ENCODE measurements at places on chromosomes 1 and 21. TPM values are rescaled to one million over a fixed set of nuclear protein-coding genes. Genes with fewer than 3 reads are reported as not detected.

GRCh38 chr1:100292711-100293110 lies 26.7 kb downstream of the RTCA start:
- no peak for DNase-seq

DNA sequence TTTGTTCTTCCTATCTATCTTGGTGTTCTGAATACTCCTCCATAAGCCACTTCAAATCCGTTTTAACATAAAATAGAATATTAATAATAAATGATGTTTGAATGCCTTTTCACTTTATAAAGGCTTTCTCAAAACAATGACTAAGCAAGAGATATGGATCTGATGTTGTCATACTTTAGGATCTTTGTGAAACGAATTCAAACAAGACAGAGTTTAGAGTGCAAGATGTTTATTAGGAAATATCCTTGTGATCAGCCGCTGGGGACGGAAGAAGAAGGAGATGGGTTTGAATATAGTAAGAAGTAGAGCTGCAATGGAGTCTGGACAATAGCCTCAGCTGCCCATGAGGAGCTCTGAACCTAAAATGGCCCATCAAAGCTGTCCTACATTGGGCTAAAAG lies 351.8 kb downstream of the NEGR1 start:
- DNase-seq: no peak

Gene HPDL
- 0.79 TPM for total RNA-seq

- no peak for DNase-seq
Measured at GRCh38 chr21:45150638-45151131, 76.3 kb downstream of the ADARB1 start.

DNA sequence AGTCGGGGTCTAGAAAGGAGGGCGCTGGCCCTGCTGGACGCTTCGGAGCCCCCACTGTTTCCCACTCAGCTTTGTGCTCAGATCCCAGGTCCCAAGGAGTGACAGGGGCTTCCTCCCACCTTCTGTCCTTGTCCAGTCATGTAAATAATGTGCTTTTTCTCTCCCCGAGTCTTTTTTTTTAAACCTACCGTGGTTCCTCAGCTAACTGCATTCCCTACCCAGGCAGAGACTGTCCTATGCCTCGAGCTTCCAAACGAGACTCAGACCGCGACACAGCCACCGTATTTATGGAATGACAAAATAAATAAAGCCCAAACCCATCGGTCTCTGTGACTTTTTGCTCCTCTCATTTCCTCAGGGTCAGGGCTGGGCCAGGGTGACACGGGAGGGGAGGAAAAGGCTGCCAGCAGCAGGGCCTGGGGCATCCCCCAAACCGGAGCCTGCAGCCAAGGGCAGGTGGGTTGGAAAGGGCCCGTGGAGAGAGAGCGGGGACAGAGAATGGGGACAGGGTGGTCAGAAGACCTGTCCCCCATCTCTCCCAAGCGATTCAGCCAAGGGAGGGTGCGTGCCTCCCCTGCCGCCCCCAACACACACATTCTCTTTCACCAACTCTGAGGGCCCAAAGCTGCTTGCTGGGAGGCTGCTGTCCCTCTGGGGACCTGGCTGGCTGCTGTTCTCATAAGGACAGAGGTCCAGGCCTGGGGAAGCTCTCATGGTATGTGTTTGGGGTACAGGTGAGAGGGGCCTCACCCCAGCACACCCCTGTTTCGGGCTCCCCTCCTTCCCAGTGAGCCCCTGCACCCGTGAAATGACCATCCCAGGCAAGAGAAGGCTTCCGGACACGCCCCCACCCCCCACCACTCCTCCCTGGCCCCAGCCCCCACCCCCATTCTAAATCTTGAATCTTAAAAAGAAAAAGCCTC lies 55.4 kb downstream of the KCNAB2 start:
- no peak for DNase-seq

Gene ABCA4
- total RNA-seq: not detected

Gene NTNG1
- 3.7 TPM for total RNA-seq

Gene BSND
- total RNA-seq: not detected

Gene PADI1
- total RNA-seq: not detected

- no peak for DNase-seq
Measured at GRCh38 chr1:235331401-235331800, 3.0 kb downstream of the GGPS1 start.

- DNase-seq: peak; percentile 93
Measured at GRCh38 chr1:26692793-26693490, 2.9 kb upstream of the ARID1A start.

GRCh38 chr1:8340448-8340847 lies 22.5 kb downstream of the SLC45A1 start:
- DNase-seq: no peak

- DNase-seq: no peak
Measured at GRCh38 chr1:19812875-19813642, 2.0 kb downstream of the RNF186 start.

DNA sequence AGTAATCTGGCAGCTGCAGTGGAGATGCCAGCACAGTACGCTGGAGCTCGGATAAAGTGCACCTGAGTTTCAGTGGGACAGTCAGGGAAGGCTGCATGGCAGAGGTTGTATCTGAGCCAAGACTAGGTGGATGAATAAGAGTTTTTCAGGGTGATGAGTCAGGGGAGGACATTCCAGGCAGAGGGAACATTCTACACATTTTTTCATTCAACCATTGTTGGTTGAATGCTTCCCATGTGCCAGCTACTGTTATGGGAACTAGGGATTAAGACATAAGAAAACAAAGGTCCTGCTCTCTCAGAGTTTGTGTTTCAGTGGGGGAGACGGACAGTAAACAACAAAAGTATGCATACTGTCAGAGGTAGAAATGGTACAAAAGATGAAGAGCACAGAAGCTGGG lies 5.2 kb downstream of the LEPR start:
- DNase-seq: no peak

- DNase-seq: no peak
Measured at GRCh38 chr21:46000731-46001641, 19.4 kb downstream of the COL6A1 start.

DNA sequence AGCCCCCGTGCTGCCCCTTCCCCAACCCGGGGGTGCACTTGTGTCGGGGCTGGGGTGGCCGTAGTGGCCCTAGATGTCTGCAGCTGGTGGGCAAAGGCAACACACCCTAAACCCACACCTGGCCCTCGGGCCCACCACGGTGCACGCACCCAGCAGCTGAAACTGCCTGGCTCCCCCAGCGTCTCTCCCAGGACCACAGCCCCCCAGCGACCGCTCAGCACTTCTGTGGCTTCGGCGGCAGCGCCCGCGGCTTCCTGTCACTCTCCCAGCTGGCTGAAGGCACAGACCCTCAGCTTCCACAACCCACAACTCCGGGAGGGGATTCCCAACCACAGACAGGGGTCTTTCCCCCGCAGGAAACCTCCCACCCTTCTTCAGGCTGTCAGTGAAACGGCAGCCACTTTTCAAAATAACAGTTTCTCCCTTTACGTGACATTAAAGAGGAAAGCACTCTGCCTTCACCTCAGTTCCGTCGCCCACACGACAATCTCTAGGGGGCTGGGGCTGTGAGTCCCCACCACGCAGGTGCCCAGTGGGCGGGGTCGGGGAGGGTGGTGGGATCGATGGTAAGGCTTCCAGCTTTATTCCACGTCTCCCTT lies 40.7 kb upstream of the COL6A2 start:
- DNase-seq: no peak

DNA sequence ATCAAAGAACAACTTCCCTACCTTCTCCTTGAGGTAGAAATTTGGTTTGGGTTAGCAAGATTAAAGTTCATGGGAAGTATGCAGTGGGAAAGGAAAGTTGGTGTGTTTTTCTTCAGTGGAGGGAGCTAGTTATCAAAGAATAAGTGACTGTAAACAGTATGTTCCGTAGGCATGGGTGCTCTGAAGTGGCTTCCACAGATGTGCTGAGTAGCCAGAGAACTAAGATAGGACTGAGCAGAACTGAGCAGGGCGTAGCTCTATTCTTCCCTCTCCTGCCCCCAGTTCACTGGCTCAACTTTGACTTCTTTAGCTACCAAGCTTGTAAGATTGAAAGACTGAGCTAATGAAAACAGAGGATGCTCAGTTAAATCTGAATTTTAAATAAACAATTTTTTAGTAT lies 3.4 kb downstream of the ADCY10 start:
- no peak for DNase-seq

Gene FUCA1
- total RNA-seq: 17.4 TPM

All from B cell (primary cell).